ENCODE measurements at places on chromosomes 16 and 17. TPM values are rescaled to one million over a fixed set of nuclear protein-coding genes. Genes with fewer than 3 reads are reported as not detected.

DNA sequence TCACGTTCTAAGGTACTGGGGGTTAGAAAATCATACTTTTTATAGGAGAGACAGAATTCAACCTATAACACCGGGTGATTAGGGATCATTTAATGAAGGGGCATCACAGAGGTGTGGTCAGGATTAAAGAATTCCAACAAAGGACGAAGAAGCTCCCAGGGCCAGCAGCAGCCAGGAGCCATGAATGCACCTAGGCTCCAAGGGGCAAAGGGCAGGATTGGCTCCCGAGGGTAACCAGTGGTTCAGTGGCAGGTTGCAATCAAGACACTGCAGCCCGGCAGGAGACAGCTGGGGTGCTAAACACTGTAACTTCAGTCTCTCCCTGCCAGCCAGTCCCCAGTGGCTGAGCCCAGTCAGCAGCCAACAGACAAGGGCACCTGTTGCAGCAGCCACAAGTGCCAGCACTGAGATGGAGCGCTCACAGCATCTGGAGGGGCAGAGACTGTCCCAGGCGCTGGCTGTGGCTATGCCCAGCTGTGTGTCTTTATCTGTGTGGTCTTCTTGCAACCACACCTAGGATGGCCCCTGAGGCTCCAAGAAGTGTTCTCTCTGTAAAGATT, 23.9 kb downstream of the DHRS7C start:
- no peak for DNase-seq

GRCh38 chr17:76266244-76266938, 1.2 kb downstream of the UBALD2 start:
- DNase-seq = peak; percentile 66

- peak; percentile 51 for DNase-seq
Measured at GRCh38 chr16:12613131-12613991, 190.3 kb downstream of the CPPED1 start.

DNA sequence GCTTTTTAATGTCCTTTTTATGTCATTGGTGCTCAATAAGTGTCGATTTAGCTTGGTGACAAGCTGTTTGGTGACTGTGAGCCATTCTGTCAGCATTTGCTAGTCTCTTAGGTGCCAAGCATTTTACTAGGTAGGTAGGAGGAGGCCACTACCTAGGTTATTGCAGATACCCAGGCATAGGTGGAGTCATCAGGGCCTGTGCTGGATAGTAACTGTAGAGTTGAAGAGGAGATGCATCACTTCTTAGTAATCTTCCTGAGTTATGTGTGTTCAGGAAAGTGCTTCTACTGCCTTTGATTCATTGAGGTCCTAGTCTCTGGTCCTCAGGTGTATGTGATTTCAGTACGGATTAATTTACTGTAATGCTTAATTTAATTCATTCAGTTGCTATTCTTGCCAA, 17.7 kb downstream of the USP10 start:
- no peak for DNase-seq

OSBPL7 gene
- total RNA-seq = 4.6 TPM
